Activated CD4-positive, alpha-beta memory T cell treated with anti-CD3 and anti-CD28 coated beads, Interleukin-2, amount 10 ng/mL, durations not matched to agents 7 days and 5 days (primary cell): ENCODE measurements at places on chromosomes 1 and 21.
A peak's percentile ranks its signal among the peaks of the same experiment; 100 is the strongest.

- DNase-seq: peak; percentile 24
These were observed 207.3 kb downstream of the SLC45A1 start for GRCh38 chr1:8525216-8525557.

GRCh38 chr1:110229348-110230001 lies 19.4 kb downstream of the KCNC4 start:
- no peak for DNase-seq

DNA sequence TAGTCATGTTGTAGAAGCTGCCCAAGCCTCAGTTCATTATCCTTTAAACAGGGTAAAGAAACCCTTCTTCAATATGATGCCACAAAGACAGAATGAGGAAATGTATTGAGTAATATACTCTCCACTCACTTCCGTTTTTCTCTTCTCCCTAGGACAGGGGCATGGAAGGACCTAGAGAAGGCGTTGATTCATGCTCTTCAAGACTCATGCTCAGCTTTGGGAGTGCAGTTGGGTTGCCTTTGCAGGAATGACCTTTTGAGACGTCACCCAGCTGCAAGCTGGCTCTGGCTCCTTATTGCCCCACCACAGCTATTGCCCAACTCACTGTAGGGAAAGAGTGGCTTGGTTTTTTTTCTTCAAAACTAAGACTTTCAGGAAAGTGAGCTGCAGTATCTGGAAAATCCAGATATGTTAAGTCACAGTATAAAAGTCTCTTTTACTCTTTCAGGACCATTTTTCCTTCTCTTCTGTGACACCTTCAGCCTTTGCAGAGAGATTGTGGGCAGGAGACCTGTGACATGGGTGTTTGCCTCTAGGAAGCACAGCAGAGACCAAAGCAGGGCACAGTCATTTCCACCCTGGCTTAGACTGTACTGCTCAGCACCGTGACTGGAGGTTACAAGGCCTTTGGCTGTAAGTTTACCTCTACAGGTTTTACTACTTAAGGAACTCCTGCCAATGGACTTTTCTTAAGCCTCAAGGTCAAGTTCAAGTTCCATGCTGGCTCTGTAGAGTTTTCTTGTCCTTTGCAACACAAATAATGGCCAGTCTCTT lies 39.5 kb downstream of the XCL2 start:
- peak; percentile 43 for DNase-seq

DNA sequence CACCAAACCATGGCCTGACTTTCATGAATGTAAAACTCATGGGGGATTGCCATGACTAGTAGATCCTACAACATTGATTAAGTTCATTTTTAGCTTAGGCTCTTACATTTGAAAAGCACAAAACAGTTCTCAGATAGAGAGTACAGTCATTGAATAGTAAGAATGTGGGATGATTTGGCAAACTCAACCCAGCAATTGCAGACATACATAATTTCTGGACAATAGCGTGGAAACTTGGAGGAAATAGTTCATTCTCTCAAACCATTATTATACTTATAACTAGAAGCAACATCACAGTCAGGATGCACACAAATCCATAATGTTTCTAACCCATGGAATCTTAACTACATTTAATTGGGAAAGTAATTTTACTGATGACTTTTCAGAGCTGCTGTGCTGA lies 598.2 kb downstream of the LMO4 start:
- no peak for DNase-seq

- DNase-seq: no peak
These were observed 749 bp upstream of the TMEM39B start for GRCh38 chr1:32071758-32072621.

DNA sequence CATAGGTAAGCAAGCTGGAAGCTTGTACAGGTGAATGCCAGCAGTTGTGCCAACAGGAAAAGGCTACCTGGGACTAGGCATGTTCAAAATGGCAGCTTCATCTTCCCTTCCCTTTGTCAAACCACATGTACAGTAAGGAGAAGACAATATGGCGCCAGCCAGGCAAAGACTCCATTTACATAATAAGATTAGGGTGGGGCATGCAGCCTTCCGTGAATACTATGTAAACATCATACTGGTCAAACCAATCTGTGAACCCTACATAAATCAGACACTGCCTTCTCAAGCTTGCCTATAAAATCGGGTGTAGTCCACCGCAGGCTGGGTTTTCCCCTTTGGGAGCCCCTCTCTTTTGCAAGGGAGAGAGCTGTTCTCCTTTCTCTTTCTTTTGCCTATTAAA lies 24.6 kb downstream of the ATF3 start:
- no peak for DNase-seq

DNA sequence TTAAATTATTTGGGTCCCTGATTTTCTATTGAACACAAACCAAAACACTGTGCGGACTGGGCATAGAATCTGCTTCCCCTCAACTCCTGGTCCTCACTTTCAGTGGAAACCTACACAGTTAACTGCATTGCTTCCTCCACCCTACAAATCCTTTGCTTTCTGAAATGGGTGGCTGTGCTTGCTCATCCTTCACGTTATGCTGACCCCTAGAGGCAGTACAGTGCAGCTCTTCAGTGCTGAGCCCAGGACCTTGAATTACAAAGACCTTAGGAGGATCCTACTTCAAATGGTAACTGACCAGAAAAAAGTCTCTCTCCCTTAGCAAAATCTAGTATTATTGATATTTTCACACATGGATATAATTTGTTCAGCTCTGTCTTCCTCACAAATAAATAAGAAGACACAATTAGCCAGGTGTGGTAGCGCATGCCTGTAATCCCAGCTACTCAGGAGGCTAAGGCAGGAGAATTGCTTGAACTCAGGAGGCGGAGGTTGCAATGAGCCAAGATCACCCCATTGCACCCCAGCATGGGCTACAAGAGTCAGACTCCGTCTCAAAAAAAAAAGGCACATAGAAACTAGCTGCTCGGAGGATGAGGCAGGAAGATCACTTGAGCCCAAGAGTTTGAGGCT lies 63.4 kb upstream of the L1TD1 start:
- peak; percentile 43 for DNase-seq

- DNase-seq: peak; percentile 69
These were observed 17.2 kb upstream of the SLAMF6 start for GRCh38 chr1:160539990-160540858.

GRCh38 chr1:44228218-44228617 lies 14.9 kb downstream of the DMAP1 start:
- no peak for DNase-seq

DNA sequence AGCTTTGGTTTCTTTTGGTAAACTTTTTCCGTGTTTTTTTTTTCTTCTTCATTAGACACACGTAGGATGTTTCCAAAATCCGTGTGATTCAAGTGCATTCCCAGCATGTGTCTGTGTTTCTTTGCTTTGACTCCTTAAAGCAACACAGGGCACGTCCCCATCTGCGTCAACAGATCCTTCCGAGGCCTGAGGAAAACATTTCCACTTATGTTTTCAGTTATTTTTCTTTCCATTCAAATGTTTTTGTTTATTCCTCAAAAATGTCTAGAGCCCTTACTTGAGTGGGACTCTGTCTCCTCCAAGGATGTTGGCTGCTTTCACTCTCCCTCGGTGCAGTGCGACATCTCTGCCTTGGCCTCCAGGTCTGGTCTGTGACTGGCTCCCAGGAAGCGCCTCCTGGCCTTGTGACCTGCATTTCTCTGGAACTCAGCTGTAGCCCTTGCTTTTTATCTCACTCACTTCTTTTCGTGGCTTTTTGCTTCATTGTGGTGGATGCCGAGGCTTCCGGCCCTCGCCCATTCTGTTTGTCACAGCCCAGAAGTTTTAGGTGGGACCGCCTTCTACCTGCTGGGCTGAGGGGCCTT lies 31.3 kb upstream of the SLC19A1 start:
- no peak for DNase-seq

GRCh38 chr1:162823771-162824525 lies 33.4 kb downstream of the HSD17B7 start:
- DNase-seq: no peak

- no peak for DNase-seq
These were observed 39.8 kb downstream of the DISC1 start for GRCh38 chr1:231666220-231666936.

DNA sequence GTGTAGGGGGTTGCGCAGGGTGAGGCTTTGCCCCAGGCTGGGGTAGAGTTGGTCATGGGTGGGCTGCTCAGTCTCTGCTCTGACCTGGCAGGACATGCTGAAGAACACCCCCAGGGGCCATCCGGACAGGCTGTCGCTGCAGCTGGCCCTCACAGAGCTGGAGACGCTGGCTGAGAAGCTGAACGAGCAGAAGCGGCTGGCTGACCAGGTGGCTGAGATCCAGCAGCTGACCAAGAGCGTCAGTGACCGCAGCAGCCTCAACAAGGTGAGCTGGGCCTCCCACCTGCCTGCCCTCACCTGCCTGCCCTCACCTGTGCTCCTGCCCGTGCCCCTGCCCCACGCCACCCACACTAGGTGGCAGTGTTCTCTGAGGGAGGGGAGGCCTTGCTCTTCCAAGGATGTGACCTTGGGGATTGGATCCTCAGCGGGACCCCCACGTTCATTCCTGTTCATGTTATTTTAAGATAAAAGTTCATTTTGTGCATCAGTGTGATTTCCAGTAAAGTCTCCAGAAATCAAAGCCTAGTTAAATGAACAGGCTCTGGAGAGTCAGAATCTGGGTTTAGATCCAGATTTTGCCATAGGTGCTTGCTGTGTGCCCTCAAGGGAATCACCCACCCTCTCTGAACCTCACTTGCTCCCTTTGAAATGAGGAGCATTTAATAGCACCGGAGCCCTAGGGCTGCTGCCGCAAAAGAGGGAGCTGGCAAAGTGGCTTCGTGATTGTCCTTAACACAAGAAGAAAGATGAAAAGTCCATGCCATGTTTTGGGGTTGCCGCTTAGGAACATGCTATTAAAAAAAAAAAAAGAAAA lies 87.9 kb downstream of the ARHGEF10L start:
- no peak for DNase-seq

GRCh38 chr1:115609021-115609420 lies 32.7 kb upstream of the VANGL1 start:
- no peak for DNase-seq

GRCh38 chr1:208115924-208116640 lies 128.1 kb downstream of the PLXNA2 start:
- DNase-seq: no peak

DNA sequence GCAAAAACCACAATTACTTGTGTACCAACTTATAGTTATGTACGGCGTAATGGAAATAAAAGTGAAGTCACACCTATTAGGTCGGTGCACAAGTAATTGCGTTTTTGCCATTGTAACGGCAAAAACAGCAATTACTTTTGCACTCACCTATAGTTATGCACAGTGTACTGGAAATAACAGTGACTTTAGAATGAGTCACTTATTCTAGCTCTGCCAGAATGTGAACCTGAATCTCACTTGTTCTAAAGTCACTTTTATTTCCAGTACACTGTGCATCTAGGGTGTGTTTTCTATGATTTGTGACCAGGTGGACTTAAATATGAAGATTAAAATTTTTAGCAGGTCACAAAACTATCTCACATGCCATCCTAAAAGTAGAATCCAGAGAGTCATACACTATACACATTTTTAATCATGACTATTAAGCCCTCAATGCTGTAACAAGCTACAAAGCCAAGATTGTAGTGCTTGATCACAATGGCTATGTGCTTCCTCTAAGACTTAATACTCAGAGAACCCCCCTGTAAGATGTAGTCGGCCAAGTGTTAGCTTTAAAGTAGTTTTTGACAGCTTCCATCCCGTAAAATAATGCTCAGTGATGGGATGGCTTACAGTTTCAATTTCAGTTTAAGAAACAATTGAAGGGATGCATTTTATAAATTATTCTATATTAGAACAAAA lies 218.8 kb downstream of the NEGR1 start:
- DNase-seq: no peak

- DNase-seq: no peak
These were observed 31.0 kb downstream of the ASH1L start for GRCh38 chr1:155531624-155532023.

DNA sequence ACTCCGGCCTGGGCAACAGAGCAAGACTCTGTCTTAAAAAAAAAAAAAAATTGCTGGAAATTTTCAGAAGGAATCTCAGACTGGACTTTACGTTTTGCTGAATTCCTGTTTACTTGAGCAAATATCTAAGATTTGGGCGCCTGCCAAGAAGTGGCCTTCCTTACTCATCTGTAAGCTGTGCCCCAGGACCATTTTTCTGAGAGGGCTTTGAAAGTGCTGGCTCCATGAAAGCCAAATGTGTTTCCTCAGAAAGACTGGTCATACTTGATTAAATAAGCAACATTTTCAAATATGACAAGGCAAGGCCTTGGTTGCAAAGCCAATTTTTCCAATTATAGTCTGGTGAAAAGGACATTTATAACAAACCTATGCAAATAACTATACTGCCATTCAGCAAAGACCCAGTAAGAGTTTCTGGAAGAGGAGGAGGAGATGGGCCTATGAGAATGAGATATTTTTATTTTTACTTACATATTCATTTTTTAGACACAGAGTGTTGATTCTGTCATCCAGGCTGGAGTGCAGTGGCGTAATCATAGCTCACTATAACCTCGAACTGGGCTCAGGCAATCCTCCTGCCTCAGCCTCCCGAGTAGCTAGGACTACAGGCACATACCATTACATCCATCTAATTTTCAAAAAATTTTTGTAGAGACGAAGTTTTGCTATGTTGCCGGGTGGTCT lies 56.3 kb upstream of the HTR1D start:
- no peak for DNase-seq
